ENCODE measurements at places on chromosomes 2 and 18. TPM values are rescaled to one million over a fixed set of nuclear protein-coding genes. Genes with fewer than 3 reads are reported as not detected.

The RNF149 gene
- total RNA-seq, result 59.2 TPM

The NPAS2 gene
- under 0.01 TPM for total RNA-seq

GRCh38 chr18:41820784-41821183 is 134.2 kb upstream of the PIK3C3 start:
- no peak for DNase-seq

DNA sequence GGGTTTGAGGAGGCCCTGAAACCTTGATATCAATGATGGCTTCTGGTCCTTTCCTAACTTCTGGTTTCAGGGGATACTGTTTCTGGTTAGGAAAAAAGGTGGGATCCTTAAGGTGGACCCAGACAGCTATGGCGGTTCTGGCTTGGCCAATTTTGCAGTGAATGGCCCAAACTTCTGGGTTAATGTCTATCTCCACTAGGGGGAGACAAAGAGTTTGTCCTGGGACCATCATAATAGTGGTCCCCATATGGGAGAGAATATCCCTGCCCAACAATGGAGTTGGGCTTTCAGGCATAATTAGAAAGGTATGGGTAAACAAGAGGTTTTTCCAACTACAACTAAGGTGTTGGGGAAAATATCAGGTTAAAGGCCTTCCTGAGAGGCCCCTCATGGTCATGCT is 273.5 kb downstream of the CALCRL start:
- DNase-seq, result no peak

- no peak for DNase-seq
These were observed 86.7 kb downstream of the L3MBTL4 start for GRCh38 chr18:6327895-6328620.

DNA sequence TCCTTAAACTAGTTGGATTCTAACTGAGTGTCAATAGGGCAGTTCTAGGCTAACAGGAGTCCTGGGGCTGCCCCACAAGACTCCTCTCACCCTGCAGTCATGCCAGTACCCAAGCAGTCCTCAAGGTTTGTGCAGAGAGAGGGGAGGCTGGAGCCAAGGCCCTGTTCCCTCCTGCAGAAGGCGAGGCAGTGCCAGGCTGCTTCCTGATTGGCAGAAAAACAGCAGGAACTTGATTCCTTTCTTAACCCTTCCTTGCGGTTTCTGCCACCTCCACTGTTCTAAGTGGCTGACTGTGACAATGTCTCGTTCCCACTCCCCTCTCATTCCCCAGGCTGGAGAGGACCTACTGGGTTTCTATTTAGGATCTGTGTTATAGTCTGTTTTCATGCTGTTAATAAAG is 75.3 kb downstream of the LPIN1 start:
- no peak for DNase-seq

DNA sequence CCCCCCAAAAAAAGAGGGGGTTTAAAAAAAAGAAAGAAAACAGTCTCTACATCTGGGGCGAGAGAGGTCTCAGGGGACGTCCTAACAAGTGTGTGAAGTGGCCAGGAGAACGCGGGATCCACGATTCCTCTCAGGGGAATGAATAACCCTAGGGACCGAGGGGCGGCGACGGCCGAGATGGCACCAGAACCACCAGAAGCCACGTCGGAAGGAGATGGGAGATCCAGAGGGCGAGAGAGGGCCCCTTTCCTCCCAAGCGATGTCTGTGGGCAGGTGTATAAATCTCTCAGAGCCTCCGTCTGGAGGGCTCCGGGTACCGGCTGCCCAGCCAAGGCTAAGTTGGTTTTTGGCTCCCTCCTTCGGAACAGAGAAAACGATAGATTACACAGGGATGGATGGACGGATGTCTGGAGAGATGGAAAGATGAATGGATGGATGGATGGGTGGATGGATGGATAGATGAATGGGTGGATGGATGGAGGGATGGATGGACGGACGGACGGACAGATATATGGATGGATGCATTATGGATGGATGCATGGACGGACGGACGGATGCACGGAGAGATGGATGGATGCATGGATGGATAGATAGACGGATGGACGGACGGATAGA is 1.7 kb downstream of the EPHA4 start:
- DNase-seq, result no peak
